Fibroblast of upper back skin (primary cell): ENCODE measurements at places on chromosomes 5 and 9.
A peak's percentile ranks its signal among the peaks of the same experiment; 100 is the strongest.

DNA sequence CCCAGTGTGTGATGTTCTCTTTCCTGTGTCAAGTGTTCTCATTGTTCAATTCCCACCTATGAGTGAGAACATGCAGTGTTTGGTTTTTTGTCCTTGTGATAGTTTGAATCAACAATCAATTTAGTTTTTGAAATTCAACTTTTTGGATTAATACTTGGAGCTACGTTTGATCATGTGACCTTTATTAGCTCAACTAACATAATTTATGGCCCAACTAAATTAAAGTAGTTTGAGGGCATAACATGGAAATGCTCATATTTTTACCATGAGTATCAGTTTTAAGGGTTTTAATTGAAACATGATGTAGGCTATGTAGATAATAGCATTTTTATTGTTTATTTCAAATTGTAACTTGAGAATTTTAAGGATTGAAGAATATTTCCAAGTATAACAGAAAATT is 168.0 kb downstream of the CCDC171 start:
- no peak for DNase-seq

DNA sequence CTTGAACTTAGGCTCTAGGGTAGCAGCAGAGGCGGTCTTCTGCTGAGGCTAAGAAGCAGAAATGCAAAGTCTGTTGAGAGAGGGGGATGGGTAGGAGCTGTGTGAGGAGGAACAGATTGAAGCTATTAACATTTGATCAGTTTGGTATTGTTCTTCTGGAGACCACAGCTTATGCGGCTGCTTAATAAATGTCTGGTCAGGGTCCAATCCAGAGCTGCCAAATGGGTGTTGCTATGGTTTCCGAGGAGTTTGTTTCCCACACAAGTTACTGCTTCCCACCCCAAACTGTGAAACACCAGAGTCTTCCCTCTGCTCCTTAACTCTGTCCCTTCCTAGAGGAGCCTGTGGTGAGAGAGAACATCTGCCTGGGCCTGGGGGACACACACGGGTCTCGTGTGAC is 142.2 kb upstream of the KLF4 start:
- DNase-seq, result peak; percentile 55

- peak; percentile 98 for DNase-seq
Observed at GRCh38 chr5:33275921-33276627, 164.7 kb upstream of the TARS1 start.

- peak; percentile 68 for DNase-seq
Observed at GRCh38 chr5:169801324-169801777, 164.3 kb downstream of the DOCK2 start.

- no peak for DNase-seq
Observed at GRCh38 chr5:126044931-126045565, 378.2 kb upstream of the GRAMD2B start.

DNA sequence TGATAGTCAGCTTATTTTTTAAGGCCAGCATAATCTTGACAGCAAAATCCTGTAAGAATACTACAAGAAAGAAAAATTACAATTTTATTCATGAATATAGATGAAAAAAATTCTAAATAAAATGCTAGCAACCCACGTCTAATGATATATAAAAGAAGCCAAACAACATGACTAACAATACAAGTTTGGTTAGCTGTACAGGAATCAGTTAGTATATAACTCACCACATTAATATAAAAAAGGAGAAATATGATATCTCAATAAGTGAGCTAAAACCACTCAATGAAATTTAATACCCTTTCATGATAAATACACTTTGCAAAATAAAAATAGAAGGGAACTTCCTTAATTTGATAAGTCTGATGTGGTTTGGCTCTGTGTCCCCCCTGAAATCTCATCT is 139.7 kb upstream of the MAN2A1 start:
- no peak for DNase-seq

GRCh38 chr9:128901822-128902221 is 19.0 kb upstream of the PHYHD1 start:
- DNase-seq, result no peak
